ENCODE measurements at places on chromosomes 13 and 19. TPM values are rescaled to one million over a fixed set of nuclear protein-coding genes. Genes with fewer than 3 reads are reported as not detected.
A peak's percentile ranks its signal among the peaks of the same experiment; 100 is the strongest.

DNA sequence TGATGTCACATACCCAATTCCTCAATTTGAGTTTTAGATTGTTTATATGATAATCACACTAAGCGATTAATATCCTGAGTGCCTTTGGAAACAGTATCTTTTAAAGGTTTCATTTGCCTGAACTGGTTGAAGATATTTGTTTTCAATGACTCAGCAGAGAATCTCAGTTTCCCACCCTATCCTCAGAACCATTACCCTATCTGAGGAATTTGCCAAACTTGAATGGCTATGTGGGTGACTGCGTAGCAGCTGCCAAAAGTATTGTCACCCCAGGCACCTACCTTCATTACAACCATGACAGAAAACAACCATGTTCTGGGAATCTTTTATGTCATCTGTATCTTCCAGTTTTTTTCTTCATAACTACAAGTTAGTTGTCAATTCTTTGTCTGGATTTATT lies 440.1 kb upstream of the NBEA start:
- DNase-seq: no peak

DNA sequence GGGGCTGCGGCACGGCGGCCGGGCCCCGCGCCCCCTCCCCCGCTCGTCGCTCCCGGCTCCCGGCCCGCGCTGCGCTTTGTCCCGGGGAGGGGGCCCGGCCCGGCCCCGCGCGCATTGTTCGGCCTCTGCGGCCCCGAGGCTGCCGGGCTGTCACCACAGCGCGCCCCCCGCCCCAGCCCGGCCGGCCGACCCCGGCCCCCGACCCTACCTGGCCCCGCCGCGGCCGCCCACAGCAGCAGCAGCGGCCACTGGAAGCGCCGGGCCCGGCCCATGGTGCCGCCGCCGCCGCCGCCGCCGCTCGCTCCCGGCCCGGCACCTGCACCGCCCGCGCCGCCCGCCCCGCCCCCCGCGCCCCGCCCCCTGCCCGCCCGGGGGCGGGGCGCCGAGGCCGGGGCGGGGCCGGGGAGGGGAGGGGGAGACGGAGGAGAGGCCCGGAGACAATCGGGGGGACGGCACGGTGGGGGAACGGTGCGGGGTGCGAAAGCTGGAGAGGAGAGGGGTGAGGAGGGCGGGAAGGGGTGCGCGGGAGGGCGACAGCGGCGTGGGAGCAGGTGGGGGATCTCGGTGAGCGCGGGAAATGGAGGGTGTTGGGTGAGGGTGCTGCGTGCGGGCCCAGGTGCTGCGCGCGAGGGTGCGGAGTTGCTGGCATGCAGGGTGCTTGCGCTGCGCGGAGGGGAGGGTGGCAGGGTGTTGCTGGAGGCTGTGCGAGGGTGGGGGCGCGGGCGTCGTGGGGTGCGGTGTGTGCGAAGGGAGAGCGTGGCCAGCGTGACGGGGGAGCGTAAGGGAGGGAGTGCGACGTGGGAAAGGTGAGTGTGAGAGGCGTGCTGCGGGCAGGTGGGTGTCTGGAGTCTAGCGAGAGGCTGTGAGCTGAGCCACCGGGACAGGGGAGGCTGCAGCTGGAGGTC lies at the start of gene CADM4:
TSS of gene CADM4 (minus strand) at position 332 of the 905 bp plus-strand sequence. CDS start at position 272, 60 bp downstream.
- no peak for DNase-seq

GRCh38 chr19:45045671-45046353 lies 7.0 kb downstream of the CLASRP start:
- DNase-seq: no peak

- DNase-seq: no peak
Observed at GRCh38 chr19:1125601-1126467, 22.0 kb downstream of the GPX4 start.

- peak; percentile 92 for DNase-seq
Observed at GRCh38 chr19:12156223-12157058, at the start of gene ZNF625. Gene ZNF625 (minus strand): TSS chr19:12156734. CDS start chr19:12156558, 176 bp downstream.

- DNase-seq: peak; percentile 87
Observed at GRCh38 chr19:35495107-35496064, 5.1 kb upstream of the KRTDAP start.

- DNase-seq: no peak
Observed at GRCh38 chr13:99367663-99368448, 60.7 kb upstream of the GPR183 start.

DNA sequence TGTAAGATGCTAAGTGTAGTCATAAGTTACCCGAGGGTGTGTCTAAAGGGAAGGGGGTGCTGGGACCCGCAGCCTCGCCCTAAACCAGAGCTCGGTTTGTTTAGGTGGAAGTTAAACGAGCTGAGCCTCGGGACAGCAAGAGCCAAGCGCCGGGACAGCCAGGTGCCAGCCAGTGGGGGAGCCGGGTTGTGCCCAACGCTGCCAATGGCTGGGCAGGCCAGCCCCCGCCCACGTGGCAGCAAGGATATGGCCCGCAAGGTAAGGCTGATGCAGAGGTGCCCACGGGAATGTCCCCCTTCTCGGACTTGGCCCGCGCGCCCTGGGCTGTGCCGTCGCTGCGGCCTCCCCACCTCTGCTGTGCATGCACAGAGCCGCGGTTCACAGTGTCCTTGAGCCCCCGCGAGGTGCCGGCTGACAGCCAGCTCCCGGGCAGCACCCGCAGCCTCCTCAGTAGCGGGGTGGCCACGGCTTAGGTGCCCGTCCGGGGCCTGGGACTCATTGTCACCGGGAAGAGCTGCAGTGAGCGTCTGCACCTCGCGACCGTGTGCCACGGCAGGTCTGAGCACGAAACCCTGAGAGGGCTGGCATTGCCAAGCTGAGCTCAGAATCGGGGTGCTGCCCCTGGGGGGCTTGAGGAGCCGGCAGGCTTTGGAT lies 9.3 kb upstream of the RPS15 start:
- no peak for DNase-seq

GRCh38 chr19:1472231-1473084 lies 6.6 kb downstream of the C19orf25 start:
- DNase-seq: peak; percentile 64

GRCh38 chr13:74306496-74306895 lies 172.3 kb upstream of the KLF12 start:
- no peak for DNase-seq

- DNase-seq: no peak
Observed at GRCh38 chr13:30802501-30802900, 67.2 kb downstream of the ALOX5AP start.

- peak; percentile 28 for DNase-seq
Observed at GRCh38 chr19:9883764-9884163, 48.6 kb downstream of the PIN1 start.

DNA sequence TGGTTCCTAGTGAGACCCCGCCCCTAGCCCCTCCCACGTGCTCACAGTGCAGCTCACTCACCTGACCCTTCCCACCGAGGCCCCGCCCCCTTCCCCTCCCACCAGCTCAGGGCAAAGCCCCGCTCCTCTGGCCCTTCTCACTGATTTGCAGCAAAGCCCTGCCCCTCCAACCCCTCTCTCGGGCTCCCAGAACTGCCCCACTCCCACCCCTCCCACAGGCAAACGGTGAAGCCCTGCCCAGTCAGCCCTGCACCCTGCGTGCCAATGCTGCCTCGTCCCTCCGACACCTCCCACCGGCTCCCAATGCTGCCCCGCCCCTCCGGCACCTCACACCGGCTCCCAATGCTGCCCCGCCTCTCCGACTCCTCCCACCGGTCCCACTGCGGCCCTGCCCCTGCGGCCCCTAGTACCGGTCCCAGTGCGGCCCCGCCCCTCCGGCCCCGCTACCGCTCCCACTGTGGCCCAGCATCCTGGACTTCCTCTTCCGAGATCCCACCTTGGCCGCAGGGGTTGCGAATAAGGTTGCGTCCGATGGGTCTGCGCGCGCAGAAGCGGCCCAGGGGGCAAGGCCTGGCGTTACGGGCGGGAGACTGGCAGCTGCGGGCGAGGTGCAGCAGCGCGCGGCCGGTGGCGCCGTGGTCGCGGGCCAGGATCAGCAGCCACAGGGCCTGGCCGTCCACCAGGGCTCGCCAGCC lies 834 bp downstream of the FBXO27 start:
- peak; percentile 90 for DNase-seq

DNA sequence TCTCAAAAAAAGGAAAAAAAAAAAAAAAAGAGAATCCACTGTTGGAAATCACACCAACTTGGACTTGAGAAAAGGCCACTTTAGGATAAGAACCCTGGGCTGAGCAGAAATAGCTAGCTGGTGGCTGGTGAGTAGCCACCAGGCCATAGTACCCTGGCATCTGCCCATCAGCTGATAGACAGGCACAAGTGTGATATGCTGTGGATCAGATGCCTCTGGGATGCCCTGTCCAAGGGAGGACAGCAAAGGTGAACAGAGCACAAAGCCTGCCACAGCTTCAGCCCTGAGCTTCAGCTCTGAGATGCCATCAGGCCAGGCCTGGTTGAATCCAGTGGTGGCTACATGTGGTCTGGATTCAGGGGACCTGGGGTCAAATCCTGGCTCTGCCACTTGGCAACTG lies 8.7 kb downstream of the SIRT2 start:
- DNase-seq: no peak

- DNase-seq: no peak
Observed at GRCh38 chr19:1773184-1773583, 19.9 kb downstream of the ONECUT3 start.

DNA sequence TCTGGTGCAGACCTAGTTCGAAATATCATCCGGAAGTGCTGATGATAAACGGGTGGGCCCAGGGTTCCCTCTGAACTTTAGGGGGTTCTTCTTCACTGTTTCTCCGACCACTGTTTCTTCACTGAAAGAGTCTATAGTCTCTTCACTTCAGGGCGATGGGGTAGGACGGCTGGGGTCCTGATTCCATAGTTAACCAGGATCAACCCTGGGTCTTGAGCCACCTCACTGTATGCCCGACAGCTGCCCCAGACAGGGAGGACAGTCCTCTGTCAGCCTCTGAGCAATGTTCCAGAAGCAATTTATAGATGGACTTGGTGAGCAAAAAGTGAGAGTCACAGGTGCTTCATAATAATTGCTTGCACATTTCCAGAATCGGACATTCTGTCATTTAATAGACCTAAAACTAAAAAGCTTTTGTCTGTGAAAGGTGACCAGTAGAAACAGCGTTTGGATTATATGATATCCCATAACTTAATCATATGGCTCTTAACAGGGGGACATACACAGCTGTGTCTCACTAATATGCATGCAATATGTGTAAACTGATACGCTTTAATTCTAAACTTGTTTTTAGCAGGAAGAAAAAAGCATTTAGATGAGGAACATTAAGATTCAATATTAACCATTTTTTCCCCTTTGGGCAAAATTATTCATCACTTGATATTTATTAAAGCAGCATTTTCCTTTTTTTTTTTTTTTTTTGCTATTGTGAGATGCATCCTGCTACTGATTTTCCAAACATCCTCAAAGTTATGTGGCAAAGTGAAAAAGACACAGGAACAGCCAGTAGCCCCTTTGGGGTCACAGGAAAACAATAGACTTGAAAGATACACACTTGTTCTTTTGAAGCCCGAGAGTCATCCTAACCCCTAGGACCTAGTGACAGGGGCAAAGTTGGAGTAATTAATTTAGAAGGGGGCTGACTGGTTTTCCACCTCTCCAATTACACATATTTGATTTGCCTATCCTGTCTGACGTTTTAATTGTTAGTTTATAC lies 277.0 kb downstream of the ZNF536 start:
- no peak for DNase-seq

GRCh38 chr19:5774921-5775320 lies 9.6 kb downstream of the PRR22 start:
- no peak for DNase-seq

DNA sequence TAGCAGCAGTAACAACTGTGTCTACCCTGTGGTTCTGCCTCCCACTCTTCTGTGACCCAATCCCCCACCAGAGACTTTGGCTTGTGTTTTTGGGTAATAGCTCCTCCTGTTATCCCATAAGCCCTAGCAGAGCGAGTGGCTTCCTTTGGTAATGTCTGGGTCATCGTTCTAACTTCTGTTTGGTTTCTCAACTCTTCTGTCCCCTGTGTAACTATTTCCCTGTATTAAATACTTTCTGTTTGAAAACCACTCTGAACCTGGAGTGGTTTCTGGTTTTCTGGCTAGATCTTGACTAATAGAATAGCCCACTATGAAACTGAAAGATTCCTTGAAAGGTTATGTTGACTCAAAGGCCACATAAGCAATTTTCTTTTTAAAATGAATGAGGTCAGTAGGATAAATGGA lies 350.0 kb downstream of the DCT start:
- DNase-seq: no peak

- DNase-seq: no peak
Observed at GRCh38 chr19:55670280-55671053, 4.6 kb upstream of the EPN1 start.

DNA sequence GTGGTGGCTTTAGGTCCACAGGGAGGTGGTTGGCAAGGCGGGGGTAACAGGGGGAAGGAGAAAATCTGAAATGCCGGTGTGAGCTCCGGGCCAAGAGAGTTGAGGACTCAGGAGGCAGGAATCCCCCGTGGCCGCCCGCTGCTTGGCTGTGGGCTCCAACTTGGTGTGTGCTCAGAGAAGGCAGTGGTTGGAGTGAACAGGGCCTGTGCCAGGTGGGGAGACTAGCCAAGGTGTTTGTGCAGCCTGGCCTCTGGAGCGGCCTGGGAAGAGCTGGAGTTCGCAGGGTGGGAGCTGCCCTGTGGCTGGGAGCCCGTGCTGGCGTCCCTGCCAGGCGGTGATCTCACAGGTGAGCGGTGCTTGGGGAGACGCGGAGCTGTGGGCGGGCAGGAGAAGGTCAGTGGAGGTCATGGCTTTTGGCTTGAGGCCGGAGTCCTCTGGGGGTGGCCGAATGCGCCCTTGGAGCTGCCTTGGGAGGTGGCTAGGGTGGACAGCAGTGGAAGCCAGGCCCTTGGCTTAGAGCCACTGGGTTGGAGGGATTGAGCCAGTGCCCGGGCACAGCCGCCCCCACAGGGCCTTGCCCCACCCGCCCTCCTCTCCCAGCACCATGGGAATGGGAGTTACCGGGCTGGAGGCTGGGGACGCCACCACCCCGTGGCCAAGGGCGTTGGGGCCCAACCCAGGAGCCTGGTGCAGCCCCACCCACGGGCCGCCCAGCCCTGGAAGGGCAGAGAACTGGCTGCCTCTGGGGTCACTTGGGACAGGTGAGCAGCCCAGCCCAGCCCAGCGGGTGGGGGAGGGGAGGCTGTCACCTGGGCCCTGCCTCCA lies 7.1 kb upstream of the CIRBP start:
- no peak for DNase-seq

- no peak for DNase-seq
Observed at GRCh38 chr13:71051573-71051972, 815.4 kb downstream of the DACH1 start.

- peak; percentile 75 for DNase-seq
Observed at GRCh38 chr13:44575741-44576350, at the start of gene TSC22D1. Gene TSC22D1 (minus strand): TSS chr13:44576330. CDS start chr13:44576074, 256 bp downstream.

GRCh38 chr13:20157151-20157796 lies 3.6 kb downstream of the GJA3 start:
- no peak for DNase-seq

Gene MBD3L3
- not detected for total RNA-seq

Gene TNNI3
- total RNA-seq: 4,708 TPM

Gene EPS8L1
- total RNA-seq: 1.9 TPM

Gene ICAM4
- 0.30 TPM for total RNA-seq

Gene ZNF345
- total RNA-seq: 3.1 TPM

Gene CRB3
- not detected for total RNA-seq

Gene TUBA3C
- 0.16 TPM for total RNA-seq

Gene KLHL1
- total RNA-seq: not detected

Gene TGDS
- total RNA-seq: 5.2 TPM

Gene AXL
- total RNA-seq: 19.8 TPM

Gene ZNF471
- total RNA-seq: 5.2 TPM
